Activated CD4-positive, alpha-beta T cell treated with anti-CD3 and anti-CD28 coated beads for 36 hours (primary cell): ENCODE measurements at places on chromosomes 6 and 20.

- no peak overlapping the region for H3K27ac ChIP-seq
- H3K4me3 ChIP-seq: no peak overlapping the region
- H3K4me1 ChIP-seq: no peaks in the 10 kb centered on the region
- DNase-seq: no peak
- no peaks in the 10 kb centered on the region for H3K27me3 ChIP-seq
Observed at GRCh38 chr20:35551503-35551902, 9.6 kb downstream of the ERGIC3 start.

DNA sequence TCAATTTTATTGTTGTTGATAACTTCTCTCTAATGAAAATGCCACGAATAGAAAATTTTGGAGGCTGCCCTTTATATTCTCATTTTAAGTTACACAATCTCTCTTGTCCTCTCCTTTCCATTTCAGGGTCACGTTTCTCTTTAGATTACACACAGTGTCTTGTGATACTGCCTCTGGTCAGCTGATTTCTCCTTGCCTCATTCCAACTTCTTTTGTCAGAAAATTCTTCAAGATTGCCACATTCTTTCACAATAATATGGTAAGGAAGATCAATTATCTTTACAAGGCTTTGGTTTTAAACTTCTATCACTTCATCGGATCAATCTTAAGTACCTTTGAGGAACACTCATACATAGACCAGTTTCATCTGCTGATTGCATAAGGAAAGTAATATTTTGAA, 370.3 kb downstream of the RFPL4B start:
- H3K36me3 ChIP-seq: no peaks in the 10 kb centered on the region
- no peak overlapping the region for H3K27ac ChIP-seq
- no peaks in the 10 kb centered on the region for H3K4me1 ChIP-seq
- H3K27me3 ChIP-seq: no peaks in the 10 kb centered on the region

- H3K27ac ChIP-seq: peak overlapping the region; percentile 99
- peak; percentile 49 for DNase-seq
- peak overlapping the region; percentile 86 for H3K4me3 ChIP-seq
- H3K4me1 ChIP-seq: peaks cover 60% of the 10 kb centered on the region
- peaks cover 76% of the 10 kb centered on the region for H3K36me3 ChIP-seq
Observed at GRCh38 chr6:159788753-159789376, 537 bp downstream of the TCP1 start.

GRCh38 chr6:69795469-69796072, 1.2 kb downstream of the LMBRD1 start:
- DNase-seq: no peak
- H3K4me3 ChIP-seq: peak overlapping the region; percentile 94
- peak overlapping the region; percentile 96 for H3K27ac ChIP-seq
- peaks cover 10% of the 10 kb centered on the region for H3K36me3 ChIP-seq
- H3K27me3 ChIP-seq: no peaks in the 10 kb centered on the region
